Suprapubic skin (tissue), 4 donors: ENCODE measurements at places on chromosomes 3 and 15.

DNA sequence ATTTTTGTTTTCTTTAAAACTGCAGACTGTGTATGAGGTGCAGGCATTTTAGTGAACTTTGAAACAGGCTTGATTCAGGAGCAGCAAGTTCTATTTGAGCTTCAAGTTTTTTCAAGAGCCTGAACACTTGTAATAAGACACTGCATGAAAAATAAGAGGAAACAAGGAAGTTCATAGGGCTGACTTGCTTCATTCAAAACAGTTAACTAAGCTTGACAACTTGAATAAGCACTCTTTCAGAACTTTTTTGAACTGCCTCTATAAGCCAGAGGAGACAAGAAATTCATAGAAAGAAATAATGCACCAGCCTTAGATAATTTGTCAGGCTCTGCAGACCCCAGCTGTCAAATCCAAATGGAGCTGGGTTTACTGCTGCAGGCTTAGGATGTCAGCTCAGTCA, 130.2 kb downstream of the SSR3 start:
- H3K36me3 ChIP-seq = no peaks in the 10 kb centered on the region
- no peak for DNase-seq
- no peak overlapping the region for H3K27ac ChIP-seq
- no peak overlapping the region for H3K4me3 ChIP-seq

GRCh38 chr3:32584660-32585059, 14.0 kb upstream of the DYNC1LI1 start:
- H3K27me3 ChIP-seq = no peaks in the 10 kb centered on the region
- no peaks in the 10 kb centered on the region for H3K36me3 ChIP-seq
- H3K4me3 ChIP-seq = no peak overlapping the region
- H3K4me1 ChIP-seq = no peaks in the 10 kb centered on the region
- no peak for DNase-seq

DNA sequence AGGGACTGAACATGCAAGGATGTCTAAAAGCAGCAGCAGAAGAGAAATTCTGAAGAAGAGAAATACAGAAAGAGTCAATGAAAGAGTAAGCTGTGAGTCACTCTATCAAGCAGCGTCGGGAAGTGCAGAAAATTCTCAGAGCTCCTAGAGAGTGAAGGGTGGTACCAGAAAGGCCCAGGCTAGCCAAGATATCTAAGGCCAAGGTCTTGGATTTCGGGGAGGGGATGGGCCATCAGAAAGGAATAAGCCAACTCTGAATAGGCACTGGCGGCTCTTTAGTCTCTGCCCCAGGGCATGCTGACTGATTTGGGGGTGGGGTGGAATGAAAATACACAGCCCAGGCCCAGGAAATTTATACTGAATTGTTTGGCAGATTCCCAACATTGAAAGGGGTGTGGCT, 70.8 kb downstream of the GPR156 start:
- no peak overlapping the region for H3K4me3 ChIP-seq
- H3K4me1 ChIP-seq = peaks cover 7% of the 10 kb centered on the region
- H3K36me3 ChIP-seq = no peaks in the 10 kb centered on the region
- no peaks in the 10 kb centered on the region for H3K27me3 ChIP-seq

DNA sequence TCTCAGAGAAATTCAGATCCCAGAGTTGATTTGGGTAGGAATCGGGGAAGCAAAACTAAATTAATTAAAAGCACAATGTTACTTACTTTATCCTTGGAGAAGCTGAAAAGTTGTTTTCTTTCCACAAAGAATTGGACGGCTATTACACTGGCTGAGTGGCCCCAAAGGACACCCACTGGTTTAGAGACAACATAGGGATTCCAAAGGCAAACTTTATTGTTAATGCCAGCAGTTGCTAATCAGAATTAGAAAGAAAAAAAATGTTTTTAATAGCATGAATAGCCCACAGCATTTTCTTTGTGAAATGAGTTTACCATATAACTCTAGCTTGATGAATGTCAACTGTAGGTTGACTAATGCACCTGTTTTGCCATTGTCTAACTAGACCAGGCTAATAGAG, 51.7 kb downstream of the WDR49 start:
- DNase-seq = no peak
- H3K4me3 ChIP-seq = no peak overlapping the region
- no peaks in the 10 kb centered on the region for H3K4me1 ChIP-seq
- no peak overlapping the region for H3K27ac ChIP-seq
- H3K27me3 ChIP-seq = no peaks in the 10 kb centered on the region

- H3K27me3 ChIP-seq = no peaks in the 10 kb centered on the region
- H3K4me1 ChIP-seq = no peaks in the 10 kb centered on the region
- H3K27ac ChIP-seq = no peak overlapping the region
- H3K4me3 ChIP-seq = no peak overlapping the region
- no peaks in the 10 kb centered on the region for H3K36me3 ChIP-seq
- DNase-seq = no peak
Observed at GRCh38 chr3:57729334-57730045, 26.6 kb upstream of the SLMAP start.

DNA sequence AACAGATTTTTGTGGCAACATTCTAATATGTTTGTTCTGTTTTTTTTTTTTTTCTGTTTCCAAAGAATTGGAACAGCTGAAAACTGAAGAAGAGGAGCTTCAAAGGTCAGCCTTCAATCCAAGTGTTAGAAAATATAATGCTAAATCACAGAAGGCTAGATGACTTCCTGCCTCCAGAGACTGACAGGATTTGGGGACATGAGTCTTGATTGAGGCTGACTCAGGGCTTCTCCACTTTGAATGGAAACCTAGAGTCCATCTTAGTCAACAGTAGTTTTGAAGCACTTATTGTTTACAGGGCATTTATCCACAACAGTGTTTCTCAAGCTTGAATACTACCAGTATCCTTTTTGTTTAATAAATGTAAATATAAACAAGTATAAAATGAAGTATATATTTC, 44.5 kb upstream of the RAD51 start:
- H3K4me3 ChIP-seq = no peak overlapping the region
- no peak for DNase-seq
- no peaks in the 10 kb centered on the region for H3K4me1 ChIP-seq
- H3K27ac ChIP-seq = no peak overlapping the region
- H3K36me3 ChIP-seq = no peaks in the 10 kb centered on the region

- no peaks in the 10 kb centered on the region for H3K4me1 ChIP-seq
- no peak overlapping the region for H3K4me3 ChIP-seq
- peak; percentile 44 for DNase-seq
- peaks cover 25% of the 10 kb centered on the region for H3K27me3 ChIP-seq
- no peak overlapping the region for H3K27ac ChIP-seq
- H3K36me3 ChIP-seq = no peaks in the 10 kb centered on the region
Observed at GRCh38 chr3:13120289-13120927, 47.2 kb upstream of the IQSEC1 start.

- no peaks in the 10 kb centered on the region for H3K27me3 ChIP-seq
- DNase-seq = no peak
- no peaks in the 10 kb centered on the region for H3K36me3 ChIP-seq
- H3K4me1 ChIP-seq = peaks cover 16% of the 10 kb centered on the region
- H3K27ac ChIP-seq = no peak overlapping the region
Observed at GRCh38 chr3:37462452-37462851, 288.1 kb upstream of the LRRFIP2 start.

DNA sequence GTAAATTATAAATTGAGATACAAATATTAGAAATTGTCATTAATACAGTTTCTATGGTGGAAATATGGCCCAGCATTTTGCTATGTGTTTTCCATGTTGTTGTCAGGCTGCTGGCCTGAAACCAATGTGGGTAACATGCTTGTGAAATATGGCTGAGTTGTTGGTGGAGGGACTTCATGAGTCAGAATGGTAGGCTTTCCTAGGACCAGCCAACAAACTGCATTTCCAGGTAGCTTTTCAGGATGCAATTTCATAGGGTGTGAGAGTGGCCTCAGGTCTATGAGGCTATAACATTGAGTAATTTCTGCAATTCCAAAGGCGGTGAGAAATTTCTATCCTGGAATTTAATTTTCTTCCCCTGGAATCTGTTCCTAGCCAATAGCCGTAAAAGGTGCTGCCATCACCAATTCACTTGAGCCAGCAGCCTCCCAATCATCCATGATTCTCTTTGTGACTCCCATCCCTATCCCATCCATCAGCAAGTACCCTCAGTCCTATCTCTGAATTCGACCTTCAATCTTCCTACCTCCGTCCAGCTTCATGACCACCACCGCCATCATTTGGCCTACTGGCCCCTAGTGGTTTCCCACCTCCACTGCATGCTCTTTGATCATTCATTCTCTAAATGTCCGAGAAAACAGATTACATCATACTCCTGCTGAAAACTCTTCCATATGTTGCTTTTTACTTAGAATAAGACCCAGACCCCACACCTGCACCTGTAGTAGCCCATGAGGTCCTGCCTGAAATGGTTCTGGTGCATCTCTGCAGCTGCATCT, 276.6 kb upstream of the CFAP20DC start:
- no peaks in the 10 kb centered on the region for H3K36me3 ChIP-seq
- H3K27me3 ChIP-seq = no peaks in the 10 kb centered on the region
- H3K4me3 ChIP-seq = no peak overlapping the region
- no peaks in the 10 kb centered on the region for H3K4me1 ChIP-seq

DNA sequence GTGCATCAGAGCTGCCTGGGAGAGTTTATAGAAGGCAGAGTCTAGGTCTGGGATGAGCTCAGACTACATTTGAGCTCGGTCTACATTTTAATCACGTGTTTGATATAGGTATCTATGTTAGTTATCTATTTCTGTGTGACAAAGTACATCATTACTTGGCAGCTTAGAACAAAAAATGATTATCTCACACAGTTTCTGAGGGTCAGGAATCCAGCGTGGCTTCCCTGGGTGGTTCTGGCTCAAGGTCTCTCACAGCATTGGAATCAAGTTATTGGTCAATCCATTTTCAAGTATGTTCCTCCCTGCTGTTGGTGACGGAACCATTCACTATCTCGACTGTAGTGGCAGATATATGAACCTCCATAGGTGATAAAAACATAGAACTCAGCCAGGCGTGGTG, 71.7 kb downstream of the ABHD5 start:
- no peak overlapping the region for H3K27ac ChIP-seq
- no peak overlapping the region for H3K4me3 ChIP-seq
- no peaks in the 10 kb centered on the region for H3K36me3 ChIP-seq
- no peaks in the 10 kb centered on the region for H3K27me3 ChIP-seq
- H3K4me1 ChIP-seq = peaks cover 5% of the 10 kb centered on the region

DNA sequence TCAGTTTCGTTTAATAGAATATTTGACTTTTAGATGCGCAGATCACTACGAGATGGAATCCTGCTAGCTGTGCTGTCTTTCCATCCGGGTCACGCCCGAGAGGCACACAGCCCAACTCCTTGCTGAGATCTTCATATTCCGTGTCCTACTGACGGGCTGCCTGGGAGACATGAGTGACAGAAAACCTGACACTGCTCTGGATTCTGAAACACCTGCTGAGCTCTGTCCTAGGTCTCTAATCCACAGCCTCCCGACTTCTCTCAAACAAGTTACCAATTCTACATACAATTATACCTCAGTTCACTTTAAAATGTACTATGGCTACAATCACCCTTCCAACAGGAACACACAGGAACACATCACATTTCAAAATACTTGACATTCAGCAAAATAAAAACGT, 27.2 kb downstream of the TFRC start:
- DNase-seq = no peak
- peaks cover 97% of the 10 kb centered on the region for H3K36me3 ChIP-seq
- H3K4me3 ChIP-seq = no peak overlapping the region
- no peaks in the 10 kb centered on the region for H3K27me3 ChIP-seq

- no peak for DNase-seq
- H3K27me3 ChIP-seq = no peaks in the 10 kb centered on the region
- H3K4me3 ChIP-seq = no peak overlapping the region
- H3K36me3 ChIP-seq = no peaks in the 10 kb centered on the region
- no peak overlapping the region for H3K27ac ChIP-seq
Observed at GRCh38 chr3:94564247-94564646, 501.4 kb downstream of the NSUN3 start.

- no peaks in the 10 kb centered on the region for H3K27me3 ChIP-seq
- H3K36me3 ChIP-seq = no peaks in the 10 kb centered on the region
- no peak overlapping the region for H3K4me3 ChIP-seq
- H3K27ac ChIP-seq = no peak overlapping the region
- peaks cover 4% of the 10 kb centered on the region for H3K4me1 ChIP-seq
Observed at GRCh38 chr3:4950948-4951347, 28.3 kb upstream of the BHLHE40 start.

DNA sequence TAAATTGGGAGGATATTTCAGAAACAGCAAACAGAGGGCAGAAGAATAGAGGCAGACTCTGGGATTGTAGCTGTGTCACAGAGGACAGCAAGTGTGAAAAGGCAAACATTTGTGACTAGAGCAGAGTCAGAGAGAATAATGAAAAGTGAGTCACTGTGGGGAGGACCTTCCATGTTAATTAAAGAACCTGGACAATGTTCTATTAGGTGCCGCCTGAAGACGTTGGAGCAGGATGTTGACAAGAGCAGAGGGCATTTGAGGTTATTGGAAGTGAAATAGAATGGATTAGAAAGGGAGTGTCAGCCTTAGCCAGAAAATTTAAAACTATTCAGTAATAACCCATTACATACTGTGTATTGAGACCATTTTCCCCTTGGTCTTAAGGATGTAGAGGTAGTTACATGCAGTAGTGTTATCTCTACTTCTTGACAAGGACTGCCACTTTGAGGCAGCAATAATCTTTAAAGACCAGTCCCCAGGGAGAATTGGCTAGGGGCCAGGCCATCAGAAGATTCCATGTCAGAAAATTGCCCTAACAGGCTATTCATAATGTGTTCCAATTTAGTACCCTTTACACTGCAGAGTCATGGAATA, 5.8 kb downstream of the ACKR2 start:
- H3K36me3 ChIP-seq = no peaks in the 10 kb centered on the region
- DNase-seq = no peak
- no peak overlapping the region for H3K4me3 ChIP-seq
- no peaks in the 10 kb centered on the region for H3K27me3 ChIP-seq
- H3K27ac ChIP-seq = no peak overlapping the region

DNA sequence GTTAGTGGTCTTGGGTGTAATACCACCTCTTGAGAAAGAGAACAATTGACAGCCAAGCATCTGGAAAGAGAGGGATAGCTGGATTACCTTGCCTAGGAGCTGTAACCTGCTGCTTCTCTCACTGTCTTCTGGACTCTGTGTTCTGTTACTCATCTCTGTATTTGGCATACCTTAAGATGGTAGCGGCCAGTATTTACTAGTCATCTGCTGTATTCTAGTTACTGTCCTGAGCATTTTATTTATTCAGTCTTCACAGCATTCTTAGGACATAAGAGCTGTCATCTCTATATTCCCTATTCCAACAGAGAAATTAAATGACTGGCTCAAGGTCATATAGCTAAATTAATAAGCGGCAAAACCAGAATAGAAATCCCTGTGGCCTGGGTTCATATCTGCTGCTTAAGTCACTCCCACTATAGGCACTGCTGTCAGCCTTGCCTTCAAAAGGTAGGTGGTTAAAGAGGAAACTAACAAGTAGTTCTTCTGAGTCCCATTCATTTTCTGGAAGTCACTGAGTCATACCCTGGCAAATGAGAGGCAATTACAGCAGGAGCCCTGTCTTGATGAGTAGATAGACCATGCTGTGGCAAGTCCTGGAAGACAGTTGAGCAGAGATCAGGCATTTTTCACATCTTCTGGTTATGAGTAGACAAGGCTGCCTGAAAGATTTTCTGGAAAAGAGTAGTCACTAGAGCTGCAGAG, 68.2 kb downstream of the RAB7A start:
- peaks cover 34% of the 10 kb centered on the region for H3K36me3 ChIP-seq
- no peak for DNase-seq
- H3K27ac ChIP-seq = no peak overlapping the region
